ENCODE measurements at places on chromosomes 3 and 15.

GRCh38 chr3:173217127-173217526, 76.1 kb upstream of the SPATA16 start:
- DNase-seq, result no peak

DNA sequence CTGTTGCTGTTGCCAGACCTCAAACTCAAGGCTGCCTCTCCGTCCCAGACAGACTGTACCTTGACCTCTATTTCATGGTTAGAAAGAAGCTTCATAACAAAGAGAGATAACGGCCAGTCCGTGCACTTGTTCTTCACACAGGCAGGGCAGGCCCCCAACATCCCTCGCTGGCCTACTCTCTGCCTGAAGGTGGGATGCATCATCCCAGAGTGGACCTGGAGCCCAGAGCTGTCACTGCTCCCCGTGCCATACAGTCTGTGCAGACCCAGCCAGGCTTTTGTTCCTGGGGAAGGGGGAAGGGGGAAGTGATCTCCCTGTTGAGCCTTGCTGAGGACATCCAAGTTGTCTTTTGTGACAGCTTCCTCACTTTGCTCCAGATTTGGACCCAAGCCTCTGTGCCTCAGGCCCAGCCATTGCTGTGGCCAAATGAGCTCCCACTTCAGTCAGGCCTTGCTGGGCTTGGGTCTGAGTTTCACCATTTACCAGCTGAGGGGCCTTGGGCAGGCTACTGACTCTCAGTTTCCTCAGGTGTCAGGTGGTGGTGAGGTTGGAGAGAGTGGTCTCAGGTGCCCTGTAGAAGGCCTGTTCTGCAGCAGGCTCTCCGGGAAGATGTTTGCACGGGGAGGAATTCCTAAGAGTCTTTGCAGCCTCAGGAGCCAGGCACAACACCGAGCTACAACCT, 141.6 kb downstream of the DNAJB8 start:
- DNase-seq, result no peak

GRCh38 chr15:67611370-67612369, 69.2 kb downstream of the MAP2K5 start:
- no peak for DNase-seq

DNA sequence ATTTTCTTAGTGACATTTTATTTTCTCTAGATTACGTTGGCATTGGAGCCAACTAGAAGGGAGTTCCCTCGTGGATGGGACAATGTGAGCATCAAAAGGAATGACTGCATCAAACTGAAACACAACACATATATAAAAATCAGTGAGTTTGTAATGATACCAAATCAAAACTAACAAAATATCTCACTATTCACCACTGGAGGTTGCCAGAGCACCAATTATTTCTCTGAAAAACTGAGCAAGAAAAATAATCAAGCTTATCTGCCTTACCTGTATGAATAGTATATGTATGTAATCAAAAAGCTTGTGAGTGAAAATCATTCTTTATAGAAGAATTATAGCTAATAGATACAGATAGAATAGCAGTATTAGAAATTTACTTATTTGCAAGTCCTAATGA, 46.8 kb upstream of the OTOL1 start:
- no peak for DNase-seq

GRCh38 chr15:82931221-82931620, 21.3 kb downstream of the HOMER2 start:
- no peak for DNase-seq

GRCh38 chr15:61558172-61559136, 329.4 kb upstream of the RORA start:
- DNase-seq, result no peak

DNA sequence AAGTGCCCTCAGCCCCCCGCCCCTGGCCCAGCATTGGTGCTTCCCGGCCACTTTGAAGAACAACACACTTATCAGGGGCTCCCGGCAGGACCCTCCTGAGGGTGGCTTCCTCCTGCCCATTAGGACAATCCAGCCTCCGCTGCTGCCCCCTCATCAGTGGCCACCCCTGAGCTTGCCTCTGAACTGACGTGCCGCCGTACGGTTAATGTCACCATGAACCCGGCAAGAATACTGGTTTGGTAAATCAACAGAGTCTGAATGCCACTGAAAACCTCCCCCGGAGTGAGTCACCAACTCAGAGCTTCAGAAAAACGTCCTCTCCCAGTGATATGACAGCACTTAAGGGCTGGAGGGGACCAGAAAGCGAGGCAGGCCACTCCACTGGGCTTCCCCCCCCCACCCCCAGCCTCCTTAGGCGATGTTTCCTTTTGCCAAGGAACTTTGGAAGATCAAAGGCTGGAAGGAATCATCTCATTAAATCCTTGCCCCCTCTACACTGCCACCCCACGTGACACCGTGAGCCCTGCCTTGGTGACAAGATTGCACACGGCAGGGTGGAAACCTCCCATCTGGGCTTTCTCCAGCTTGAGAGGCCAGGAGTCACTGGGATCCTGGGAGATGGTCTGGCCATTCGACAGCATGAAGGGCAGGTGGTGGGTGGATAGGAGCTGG, 142.1 kb downstream of the NUP210 start:
- no peak for DNase-seq

- DNase-seq, result no peak
These were observed 59.6 kb downstream of the PIAS1 start for GRCh38 chr15:68113751-68114150.

- DNase-seq, result no peak
These were observed 45.7 kb upstream of the SKOR1 start for GRCh38 chr15:67779549-67780111.

- DNase-seq, result no peak
These were observed 62.4 kb upstream of the GOLGA6B start for GRCh38 chr15:72592097-72592496.

DNA sequence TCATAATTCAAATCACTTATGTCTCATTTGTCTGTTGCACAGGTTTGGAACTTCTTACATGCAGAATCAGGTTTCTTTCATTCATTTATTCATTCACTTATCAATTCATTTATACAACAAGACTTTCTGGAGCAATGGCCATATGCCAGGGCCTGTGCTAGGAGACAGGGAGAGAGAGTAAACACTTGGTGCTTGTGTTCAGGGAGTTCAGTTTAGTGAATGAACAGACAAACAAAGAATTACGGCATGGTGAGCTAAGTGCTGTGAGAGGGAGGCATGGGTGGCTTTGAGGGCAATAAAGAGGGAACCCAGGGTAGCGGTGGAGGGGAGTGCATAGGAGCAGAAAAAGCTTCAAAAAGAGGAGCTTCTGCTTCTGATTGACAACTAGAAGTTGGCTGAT, 8.5 kb upstream of the IREB2 start:
- no peak for DNase-seq

Measured in activated CD4-positive, alpha-beta T cell treated with anti-CD3 and anti-CD28 coated beads for 4 hours (primary cell).